ENCODE measurements at places on chromosomes 11 and 22. TPM values are rescaled to one million over a fixed set of nuclear protein-coding genes. Genes with fewer than 3 reads are reported as not detected.

The FADS1 gene
- total RNA-seq: 12.8 TPM

The EXPH5 gene
- total RNA-seq: 3.3 TPM

The HMOX1 gene
- 0.15 TPM for total RNA-seq

The CHID1 gene
- total RNA-seq: 56.3 TPM

The OR8G5 gene
- total RNA-seq: not detected

The UNC93B1 gene
- total RNA-seq: 19.0 TPM

The SLC22A9 gene
- not detected for total RNA-seq

DNA sequence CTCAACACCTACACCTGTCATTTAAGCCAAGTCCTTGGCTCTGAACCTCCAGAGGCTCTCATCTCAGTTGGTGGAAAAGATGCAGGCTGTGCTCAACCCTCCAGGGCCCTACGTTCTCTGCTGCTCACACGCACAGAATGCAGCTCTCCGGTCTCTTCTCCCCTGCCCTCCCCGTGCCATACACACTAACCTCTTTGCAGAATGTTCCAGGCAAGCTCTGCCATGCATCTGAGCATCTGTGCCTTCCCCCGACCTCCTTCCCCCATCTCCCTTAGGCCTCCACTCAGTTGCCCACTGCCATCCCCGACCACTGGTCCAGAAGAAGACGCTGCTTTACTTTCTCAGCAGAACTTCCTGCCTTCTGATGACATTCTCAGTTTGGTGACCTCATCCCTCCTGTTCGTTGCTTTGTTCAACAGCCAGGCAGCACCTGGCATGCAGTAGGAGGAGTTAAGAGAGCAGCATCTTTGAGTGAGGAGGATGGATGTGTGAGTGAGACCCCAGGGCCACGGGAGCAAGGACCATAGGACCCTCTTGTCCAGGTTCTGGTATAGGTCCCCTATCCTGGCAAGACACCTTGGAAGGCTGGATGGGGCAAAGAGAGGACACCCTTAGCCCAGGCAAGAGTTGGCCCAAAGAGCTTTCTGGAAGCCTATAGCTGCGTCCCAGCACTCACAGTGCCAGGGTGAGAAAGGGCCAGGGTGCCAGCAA is 598.0 kb downstream of the BRD1 start:
- H3K27me3 ChIP-seq: no peaks in the 10 kb centered on the region
- no peaks in the 10 kb centered on the region for H3K36me3 ChIP-seq
- no peak overlapping the region for H3K4me3 ChIP-seq
- DNase-seq: no peak
- no peaks in the 10 kb centered on the region for H3K4me1 ChIP-seq

DNA sequence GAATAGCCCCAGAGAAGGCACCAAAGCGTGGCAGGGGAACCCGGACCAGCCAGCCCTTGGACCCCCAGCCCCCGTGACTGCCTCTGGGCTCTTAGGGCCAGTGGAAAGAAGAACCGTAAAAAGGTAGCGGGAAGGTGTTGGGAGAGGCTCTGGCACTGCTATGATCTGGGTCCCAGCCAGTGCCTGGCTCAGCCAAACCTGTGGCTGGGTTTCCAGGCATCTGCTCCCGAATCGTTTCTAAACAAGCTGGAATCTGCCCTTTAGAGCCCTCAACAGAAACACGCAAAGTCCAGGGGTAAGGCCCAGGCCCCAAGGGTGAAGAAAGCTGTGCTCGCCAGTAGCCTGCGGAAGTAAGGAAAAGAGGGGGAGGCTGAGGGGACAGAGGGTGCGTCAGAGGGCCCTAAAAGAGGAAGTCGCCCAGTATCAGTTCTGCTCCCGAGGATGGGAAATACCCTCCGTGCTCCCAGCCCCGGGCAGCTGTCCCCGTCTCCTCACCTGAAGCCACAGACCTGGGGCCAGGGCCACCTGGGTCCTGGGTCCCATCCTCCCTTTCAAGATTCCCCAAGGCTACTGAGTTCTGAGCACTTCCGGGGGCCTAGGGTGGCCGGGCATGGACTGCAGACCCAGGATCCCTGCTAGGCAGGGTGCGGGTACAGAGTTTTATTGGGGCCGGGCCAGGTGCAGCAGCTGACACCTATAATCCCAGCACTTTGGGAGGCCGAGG is 24.7 kb downstream of the IL10RA start:
- no peak overlapping the region for H3K27ac ChIP-seq
- no peaks in the 10 kb centered on the region for H3K27me3 ChIP-seq
- H3K4me1 ChIP-seq: peaks cover 50% of the 10 kb centered on the region
- no peak overlapping the region for H3K4me3 ChIP-seq
- H3K36me3 ChIP-seq: no peaks in the 10 kb centered on the region
- DNase-seq: no peak

DNA sequence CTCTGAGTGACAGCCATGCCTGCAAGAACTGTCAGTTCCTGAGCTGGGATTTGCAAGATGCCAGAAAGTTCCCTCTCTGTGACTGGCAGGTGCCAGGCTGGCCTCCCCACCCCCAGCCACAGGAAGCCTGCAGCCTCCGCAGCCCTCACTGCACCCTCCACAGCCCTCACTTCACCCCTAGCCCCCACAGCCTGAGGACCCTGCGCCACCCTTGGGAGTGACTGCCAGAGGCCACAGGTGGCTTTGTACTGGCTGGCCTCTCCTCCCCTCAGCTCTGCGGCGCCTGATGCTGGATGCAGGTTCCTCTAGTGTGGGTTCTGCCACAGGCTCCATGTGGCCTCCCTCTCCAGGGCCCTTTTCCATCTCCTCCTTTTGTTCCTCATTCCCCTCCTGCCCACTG is 28.7 kb downstream of the MPPED1 start:
- no peaks in the 10 kb centered on the region for H3K36me3 ChIP-seq
- H3K4me3 ChIP-seq: no peak overlapping the region
- H3K4me1 ChIP-seq: no peaks in the 10 kb centered on the region
- DNase-seq: no peak
- H3K27me3 ChIP-seq: peaks cover 2% of the 10 kb centered on the region

GRCh38 chr11:117412653-117413275 is 85.1 kb downstream of the CEP164 start:
- H3K27ac ChIP-seq: no peak overlapping the region
- H3K27me3 ChIP-seq: no peaks in the 10 kb centered on the region
- no peak overlapping the region for H3K4me3 ChIP-seq
- no peaks in the 10 kb centered on the region for H3K4me1 ChIP-seq

DNA sequence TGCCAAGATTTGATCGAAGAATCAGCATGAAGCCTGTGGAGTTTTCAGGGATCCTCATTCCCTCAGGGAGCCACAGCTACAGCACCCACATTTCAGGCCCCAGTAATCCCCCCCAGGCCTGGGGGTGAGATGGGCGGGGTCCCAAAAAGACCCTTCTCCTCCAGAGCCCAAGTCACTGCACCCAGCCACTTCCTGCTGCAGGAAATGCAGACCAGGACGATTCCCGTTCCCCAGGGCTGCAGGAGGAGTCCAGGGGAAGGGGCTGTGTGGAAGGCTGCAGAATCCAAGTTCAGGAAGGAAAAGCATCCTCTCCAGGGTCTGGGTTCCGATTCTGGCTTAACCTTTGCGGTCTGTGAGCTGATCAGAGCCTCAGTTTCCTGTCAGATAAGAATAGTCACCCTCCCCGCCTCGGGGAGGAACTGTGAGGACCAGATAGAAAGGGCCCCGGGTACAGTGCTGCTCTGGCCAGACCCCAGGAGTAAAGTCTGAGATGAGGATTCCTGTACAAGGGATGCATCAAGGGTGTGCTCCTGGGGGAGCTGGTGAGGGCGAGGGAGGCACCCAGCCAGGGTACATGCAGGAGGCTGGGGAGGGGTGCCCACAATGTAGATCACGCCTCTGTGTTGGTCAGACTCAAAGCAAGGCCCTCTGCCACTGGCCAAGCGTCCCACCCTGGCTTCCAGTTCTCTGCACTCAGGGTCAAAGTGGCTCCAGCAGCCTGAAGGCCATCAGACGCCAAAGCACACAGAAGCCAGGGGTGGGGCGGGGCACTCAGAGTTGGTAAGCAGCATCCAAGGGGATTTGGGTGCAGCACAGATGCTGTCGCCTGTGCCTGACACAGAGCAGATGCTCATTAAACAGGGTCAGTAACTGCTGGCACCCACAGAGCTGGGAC is 30.1 kb upstream of the TP53I11 start:
- no peaks in the 10 kb centered on the region for H3K36me3 ChIP-seq
- H3K27me3 ChIP-seq: no peaks in the 10 kb centered on the region
- H3K4me1 ChIP-seq: peaks cover 9% of the 10 kb centered on the region
- no peak for DNase-seq
- H3K27ac ChIP-seq: no peak overlapping the region
- no peak overlapping the region for H3K4me3 ChIP-seq

- peak; percentile 3 for DNase-seq
- peaks cover 32% of the 10 kb centered on the region for H3K36me3 ChIP-seq
Observed at GRCh38 chr22:37213218-37213855, 1.1 kb upstream of the SSTR3 start.

- peaks cover 10% of the 10 kb centered on the region for H3K4me1 ChIP-seq
- no peak overlapping the region for H3K27ac ChIP-seq
- no peak for DNase-seq
Observed at GRCh38 chr22:24465566-24465965, 29.6 kb upstream of the UPB1 start.

DNA sequence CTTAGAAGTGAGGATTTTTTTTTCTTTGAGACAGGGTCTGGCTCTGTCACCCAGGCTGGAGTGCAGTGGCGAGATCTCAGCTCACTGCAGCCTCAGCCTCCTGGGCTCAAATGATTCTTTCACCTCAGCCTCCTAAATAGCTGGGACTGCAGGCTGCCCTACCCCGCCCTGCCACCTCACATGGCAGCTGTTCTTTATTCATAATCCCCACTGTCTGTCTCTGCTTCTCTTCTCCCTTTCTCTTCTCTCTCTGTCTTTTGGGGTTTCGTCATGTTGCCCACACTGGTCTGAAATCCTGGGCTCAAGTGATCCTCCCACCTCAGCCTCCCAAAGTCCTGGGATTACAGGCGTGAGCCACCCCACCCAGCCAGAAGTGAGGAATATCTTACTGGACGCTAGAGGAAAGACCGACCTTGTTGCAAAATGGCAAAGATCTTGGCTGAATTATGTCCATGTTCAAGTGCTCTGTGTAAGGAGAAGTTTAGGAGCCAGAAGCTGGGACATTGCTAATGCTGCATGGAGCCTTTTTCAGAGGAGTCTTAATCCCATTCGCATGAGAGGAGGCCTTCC is 21.9 kb downstream of the KRTAP5-5 start:
- no peaks in the 10 kb centered on the region for H3K4me1 ChIP-seq
- H3K36me3 ChIP-seq: no peaks in the 10 kb centered on the region
- no peak overlapping the region for H3K27ac ChIP-seq
- H3K4me3 ChIP-seq: no peak overlapping the region
- H3K27me3 ChIP-seq: peaks cover 12% of the 10 kb centered on the region

DNA sequence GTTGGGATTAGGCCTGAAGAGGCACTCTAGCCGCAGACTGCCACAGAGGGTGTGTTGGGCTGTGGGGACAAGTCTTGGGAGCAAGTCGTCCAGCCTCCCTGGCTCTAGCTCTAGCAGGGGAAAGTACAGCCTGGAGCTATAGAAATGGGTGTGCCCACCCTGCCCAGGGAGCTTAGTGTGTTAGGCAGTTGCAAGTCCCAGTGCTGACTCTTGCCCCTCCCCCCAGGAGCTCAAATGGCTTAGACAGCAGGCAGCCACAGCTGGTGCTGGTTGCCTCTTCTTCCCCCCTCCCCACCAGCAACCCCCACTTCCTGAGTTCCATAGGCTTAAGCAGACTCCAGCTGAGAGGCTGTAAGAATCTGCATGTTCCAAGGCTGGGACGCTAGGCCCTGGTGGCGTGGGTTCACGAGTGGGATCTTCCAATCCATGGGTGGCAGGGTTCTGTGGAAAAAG is 61.2 kb downstream of the GUCY1A2 start:
- no peak overlapping the region for H3K4me3 ChIP-seq
- no peak for DNase-seq
- H3K36me3 ChIP-seq: no peaks in the 10 kb centered on the region
- no peak overlapping the region for H3K27ac ChIP-seq

GRCh38 chr11:5891216-5891800 is 1.7 kb upstream of the OR52E5 start:
- H3K27me3 ChIP-seq: peaks cover 4% of the 10 kb centered on the region
- no peaks in the 10 kb centered on the region for H3K4me1 ChIP-seq
- no peak for DNase-seq
- H3K27ac ChIP-seq: no peak overlapping the region
- H3K36me3 ChIP-seq: no peaks in the 10 kb centered on the region

DNA sequence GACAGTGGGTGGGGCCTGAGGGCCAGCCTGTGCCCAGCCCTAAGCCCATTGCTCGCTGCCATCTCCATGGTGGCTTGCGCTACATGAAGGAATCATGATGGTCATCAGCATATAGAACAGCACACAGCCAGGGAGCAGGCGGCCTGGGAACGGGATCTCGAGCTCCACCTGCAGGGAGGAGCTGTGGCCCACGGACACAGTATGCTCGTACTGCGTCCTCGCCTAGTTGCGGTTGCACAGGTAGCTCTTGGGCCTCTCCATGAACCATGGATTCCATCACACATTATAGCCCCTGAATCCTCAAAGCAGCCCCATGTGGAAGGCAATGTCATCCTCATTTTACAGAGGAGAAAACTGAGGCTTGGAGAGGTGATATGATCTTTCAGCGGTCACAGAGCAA is 15.1 kb downstream of the SEC14L4 start:
- DNase-seq: no peak
- H3K27ac ChIP-seq: no peak overlapping the region
- no peak overlapping the region for H3K4me3 ChIP-seq
- no peaks in the 10 kb centered on the region for H3K4me1 ChIP-seq

DNA sequence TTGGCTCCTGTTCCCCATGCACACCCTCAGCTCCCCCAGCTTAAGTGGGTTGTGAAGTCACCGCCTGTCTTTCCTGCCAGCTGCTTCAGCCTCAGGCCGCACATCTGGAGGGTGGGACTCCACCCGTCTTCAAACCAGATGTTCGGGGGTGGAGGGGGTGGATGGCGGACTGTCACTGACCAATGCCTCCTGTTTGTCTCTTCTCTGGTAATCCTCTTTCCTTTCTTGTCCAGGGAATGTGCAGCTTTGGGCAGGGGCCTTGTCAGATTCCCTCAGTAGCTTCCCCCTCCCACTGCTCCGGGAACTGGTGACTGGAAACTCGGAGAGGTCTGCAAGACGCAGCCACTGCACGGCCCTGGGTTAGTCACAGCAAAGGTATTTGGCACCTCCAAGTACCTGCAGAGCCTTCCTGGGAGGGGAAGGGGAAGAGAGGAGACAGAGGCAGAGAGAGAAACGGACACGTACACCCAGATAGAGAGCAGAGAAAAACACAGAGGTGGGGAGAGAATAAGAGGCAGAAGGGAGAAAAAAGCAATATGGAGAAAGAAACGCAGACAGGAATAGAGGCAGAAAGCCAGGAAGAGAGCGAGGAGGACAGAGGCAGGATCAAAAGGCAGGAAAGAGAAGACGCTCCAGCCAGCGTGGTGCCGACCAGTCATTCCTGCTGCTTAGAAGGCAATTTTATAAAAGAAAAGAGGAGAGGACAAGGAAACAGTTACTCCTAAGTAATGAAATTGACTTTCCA is 56.1 kb upstream of the TIMP3 start:
- H3K27me3 ChIP-seq: peaks cover 14% of the 10 kb centered on the region
- no peaks in the 10 kb centered on the region for H3K36me3 ChIP-seq
- DNase-seq: no peak
- no peaks in the 10 kb centered on the region for H3K4me1 ChIP-seq

Data from activated naive CD4-positive, alpha-beta T cell treated with anti-CD3 and anti-CD28 coated beads for 36 hours (primary cell).